Stimulated activated CD4-positive, alpha-beta T cell treated with anti-CD3 and anti-CD28 coated beads, TNF-alpha, amount 100 ng/mL, for 24 hours (primary cell): ENCODE measurements at places on chromosomes 4 and X.

- DNase-seq = no peak
Measured at GRCh38 chr4:114926583-114926982, 186.8 kb downstream of the NDST4 start.

GRCh38 chr4:111934314-111934713 lies 210.9 kb upstream of the FAM241A start:
- no peak for DNase-seq

DNA sequence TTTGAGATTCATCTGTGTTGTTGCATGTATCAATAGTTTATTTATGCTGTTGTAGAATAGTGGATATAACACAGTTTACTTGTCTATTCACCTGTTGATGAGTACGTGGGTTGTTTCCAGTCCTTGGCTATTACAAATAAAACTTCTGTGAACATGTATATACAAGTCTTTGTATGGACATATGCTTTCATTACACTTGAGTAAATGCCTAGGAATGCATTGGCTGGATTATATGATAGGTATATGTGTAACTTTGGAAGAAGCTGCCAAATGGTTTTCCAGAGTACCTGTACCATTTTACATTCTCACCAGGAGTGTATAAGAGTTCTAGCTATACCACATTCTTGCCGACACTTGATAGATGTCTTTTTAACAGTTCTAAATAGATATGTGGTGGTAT lies 16.5 kb downstream of the ART3 start:
- DNase-seq = no peak

DNA sequence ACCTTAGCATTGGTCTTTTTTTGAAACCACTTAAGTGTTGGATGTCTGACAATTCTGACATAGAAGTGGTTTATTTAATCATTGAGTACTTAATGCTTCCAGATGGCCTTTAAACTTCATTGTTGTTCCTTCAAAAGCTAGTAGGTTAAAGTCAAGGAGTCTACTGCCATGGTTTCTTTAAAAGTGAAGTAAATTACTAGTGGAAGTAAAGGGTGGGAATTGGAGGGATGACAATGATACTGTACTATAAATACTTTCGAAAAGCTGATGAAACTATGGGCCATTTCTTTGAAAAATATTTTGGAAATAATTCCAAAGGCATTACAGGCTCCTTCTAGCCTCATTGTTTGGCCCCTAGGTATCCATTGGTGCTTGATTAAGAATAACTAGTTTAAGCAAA lies 51.9 kb downstream of the ATP10D start:
- no peak for DNase-seq

DNA sequence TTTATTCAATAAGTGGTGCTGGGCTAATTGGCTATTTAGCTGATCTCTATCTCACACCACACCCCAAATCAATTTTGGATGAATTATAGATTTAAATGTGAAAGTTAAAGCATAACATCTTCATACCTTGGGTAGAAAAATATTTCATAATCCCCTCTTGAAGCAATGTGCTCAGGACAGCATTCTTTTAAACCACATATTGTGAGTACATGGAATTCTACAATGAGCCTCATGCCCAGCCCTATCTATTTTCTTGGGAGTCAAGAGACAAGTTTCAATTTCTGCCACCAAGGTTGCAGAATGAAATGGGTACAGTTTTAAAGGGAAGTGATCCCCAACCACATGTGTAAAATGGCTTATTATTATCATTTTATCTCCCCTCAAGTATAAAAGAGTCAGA lies 30.6 kb upstream of the GPRIN3 start:
- DNase-seq = no peak

DNA sequence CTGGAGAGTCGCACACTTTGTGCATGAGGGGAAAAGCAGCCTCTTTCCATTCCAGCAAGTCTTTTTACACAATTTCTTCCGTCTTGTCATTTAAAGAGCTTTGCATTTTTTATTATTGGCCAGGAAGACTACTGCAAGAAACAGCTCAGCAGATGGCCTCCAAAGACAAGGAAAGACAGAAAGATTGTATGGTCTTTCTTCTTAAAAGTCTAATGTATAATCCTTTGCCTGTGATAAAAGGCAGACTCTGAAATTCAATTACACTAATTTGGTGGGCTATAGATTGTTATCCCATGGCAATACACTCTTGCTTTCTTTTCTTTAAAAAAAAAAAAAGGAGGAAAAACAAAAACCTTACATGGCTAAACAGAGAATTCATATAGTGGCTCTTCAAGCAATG lies 5.9 kb downstream of the CAPN6 start:
- DNase-seq = no peak

DNA sequence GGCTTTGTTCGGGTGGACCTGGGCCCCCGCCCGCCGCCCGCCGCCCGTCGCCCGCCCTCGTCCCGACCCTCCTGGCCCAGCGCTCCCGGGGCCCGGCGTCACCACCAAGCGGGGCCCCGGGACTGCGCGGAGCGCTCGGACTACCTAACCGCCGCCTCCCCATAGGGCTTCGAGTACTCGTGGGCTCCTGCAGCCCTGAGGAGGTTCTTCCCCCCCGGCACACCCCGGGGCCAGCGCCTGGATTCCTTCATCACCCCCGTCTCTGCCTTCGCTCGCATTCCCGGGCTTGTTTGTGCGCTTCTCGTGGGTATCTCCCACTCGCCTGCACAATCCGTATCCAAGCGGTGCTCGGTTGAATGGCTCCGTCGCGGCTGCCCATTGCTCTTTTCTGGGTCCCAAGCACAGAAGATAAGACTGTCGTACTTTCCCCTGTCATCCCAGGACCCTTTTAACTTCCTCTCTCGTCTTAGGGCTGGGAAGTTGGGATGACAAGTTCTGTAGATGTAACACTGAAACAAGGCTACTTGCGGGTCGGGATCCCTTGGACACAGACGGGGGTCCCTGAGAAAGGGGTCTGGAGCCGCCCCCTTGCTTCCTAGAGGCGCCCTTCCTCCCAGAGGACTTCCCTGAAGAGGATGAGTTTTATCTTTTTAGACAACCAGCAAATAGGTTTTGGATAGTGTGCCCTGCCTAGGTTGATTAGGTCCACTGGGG lies 565 bp downstream of the MOB1B start:
- no peak for DNase-seq

- no peak for DNase-seq
Measured at GRCh38 chr4:87838205-87838604, 5.4 kb downstream of the MEPE start.
